ENCODE measurements at places on chromosomes 6 and 20.

GRCh38 chr20:56158489-56158888, 90.0 kb upstream of the MC3R start:
- no peak for DNase-seq

DNA sequence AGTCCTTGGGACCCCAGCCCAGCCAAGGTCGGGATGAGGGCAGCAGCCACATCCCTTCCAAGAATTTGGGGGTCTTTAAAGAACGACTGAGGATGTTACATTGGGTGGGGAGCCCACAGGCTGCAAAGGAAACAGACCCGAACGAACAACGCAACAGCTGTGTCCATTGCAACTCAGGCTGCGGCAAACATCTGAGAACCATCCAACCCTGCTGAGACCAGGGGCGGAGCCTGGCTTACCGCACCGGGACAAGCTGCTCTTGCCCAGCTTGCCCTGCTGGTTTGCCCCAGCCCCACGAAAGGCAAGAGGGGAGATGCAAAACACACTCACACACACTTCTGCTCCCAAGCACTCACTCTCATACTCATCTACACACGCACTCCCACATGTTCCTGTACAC, 21.5 kb upstream of the TAF4 start:
- DNase-seq, result no peak

GRCh38 chr20:3659492-3660261, 3.5 kb downstream of the GFRA4 start:
- no peak for DNase-seq

DNA sequence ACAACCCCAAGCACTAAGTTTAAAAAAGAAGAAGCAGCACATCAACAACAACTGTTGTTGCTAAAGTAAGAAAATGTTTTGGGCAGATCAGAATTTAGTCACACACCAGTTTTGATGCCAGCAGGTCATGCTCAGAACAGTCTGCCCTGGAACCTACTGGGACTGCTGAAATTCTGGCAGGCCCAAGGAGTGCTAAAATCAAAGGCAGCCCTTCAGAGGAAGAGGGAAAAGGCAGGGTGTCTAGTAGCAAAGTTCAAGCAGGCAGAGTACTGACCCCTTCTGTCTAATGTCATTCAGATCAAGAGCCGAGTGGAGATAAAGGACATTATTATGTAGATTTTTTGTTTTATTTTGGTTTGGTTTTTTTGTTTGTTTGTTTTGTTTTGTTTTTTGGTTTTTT, 96.6 kb upstream of the LOC128125822 start:
- no peak for DNase-seq

- no peak for DNase-seq
Observed at GRCh38 chr20:39381595-39381994, 419.5 kb downstream of the DHX35 start.

DNA sequence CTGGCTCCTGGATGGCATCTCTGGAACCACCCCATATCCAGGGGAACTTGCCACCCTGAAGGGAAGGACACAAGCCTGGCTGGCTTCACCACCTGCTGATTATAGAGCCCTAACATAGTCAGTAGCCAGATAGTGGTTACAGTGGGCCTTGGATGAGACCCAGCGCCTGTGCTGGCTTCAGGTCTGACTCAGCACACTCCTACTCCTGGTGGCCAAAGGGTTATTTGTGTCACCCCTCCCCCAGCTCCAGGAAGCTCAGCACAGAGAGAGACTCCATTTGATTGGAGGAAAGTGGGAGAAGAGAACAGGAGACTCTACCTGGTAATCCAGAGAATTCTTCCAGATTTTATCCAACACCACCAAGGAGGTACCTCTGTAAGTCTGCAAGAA, 12.8 kb downstream of the SNX14 start:
- DNase-seq, result no peak

GRCh38 chr6:41352907-41353306, 17.5 kb downstream of the NCR2 start:
- DNase-seq, result no peak

GRCh38 chr6:121187833-121188200, 146.5 kb downstream of the TBC1D32 start:
- DNase-seq, result no peak

- no peak for DNase-seq
Observed at GRCh38 chr20:63364801-63365585, 3.8 kb upstream of the CHRNA4 start.

GRCh38 chr6:170291271-170292110, 613 bp upstream of the DLL1 start:
- DNase-seq, result no peak

- no peak for DNase-seq
Observed at GRCh38 chr6:31636698-31637596, 15.5 kb downstream of the BAG6 start.

GRCh38 chr6:141552031-141552430, 580.7 kb upstream of the GJE1 start:
- no peak for DNase-seq

DNA sequence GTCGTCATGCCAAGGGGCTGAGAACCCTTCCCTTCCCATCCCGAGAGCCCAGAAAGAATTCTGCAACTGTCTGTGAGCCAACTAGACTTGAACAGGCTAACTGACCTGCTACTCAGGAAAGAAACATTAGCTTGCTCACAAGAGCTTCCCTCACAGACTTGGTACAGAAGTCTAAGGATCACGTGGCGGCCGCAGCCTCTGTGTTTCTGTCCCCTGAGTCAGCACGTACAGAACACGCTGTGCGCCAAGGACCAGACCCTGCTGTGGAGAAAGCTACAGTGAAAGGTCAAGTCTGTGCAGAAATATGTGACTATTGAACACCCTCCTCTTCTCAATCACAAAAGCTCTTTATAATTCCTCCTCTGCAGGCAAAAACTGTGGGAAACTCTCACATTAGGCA, 151.3 kb upstream of the QKI start:
- no peak for DNase-seq

DNA sequence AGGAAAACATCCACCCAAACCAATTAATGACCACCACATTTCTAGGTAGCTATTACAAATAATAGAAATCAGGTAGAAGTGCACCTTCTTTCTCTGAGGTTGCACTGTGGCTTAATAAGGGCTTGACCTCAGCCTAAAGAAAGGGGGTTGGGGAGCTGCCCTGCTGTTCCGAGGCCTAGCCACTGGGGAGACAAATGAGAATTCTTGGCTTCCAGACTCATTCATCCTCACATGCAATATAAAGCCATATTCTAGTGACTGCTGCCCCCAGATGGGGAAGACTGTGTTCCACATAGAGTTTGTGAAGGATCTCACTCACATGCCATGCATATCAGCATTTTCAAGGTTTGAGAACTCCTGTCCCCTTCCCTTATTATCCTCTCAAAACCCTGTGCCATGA, 22.9 kb downstream of the SAYSD1 start:
- no peak for DNase-seq

DNA sequence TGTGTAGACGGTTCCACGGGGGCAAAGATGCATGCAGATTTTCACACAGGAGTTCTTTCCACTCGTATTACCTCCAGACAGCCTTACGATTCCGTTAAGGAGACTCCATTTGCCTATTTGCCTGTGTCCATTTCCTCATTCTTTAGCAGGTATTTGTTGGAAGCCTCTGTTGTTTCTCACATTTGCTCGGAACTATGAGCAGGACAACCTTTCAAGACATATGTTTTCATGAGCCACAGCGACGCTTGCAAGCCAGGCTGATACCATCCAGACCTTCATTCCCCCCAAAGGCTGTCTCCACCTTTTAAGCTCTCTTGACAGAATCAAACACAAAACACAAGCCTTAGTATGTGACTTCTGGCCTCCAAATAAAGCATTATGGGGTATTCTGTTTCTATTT, 57.6 kb upstream of the NEDD9 start:
- DNase-seq, result no peak

DNA sequence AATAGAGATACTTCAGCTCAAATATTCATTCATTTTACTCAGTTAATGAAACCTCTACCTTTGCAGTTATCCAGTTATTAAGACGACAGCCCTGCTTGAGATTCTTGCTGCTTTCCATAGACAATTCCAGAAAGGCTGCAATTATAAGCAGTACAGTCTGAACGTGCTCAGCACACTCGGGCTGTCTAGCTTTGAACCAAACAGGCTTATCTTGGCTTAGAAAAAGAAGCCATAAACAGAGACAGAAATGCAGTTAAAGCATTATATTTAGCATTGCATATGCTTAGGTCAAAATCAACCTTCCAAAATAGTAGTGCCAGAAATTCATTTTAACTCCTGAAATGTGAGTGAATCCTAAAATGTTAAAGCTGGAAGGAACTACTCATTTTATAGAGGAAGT, 204.1 kb upstream of the KCNQ5 start:
- no peak for DNase-seq

- DNase-seq, result no peak
Observed at GRCh38 chr6:29483735-29484134, 4.0 kb downstream of the MAS1L start.

- no peak for DNase-seq
Observed at GRCh38 chr6:157984686-157985225, 3.1 kb downstream of the SYNJ2 start.

DNA sequence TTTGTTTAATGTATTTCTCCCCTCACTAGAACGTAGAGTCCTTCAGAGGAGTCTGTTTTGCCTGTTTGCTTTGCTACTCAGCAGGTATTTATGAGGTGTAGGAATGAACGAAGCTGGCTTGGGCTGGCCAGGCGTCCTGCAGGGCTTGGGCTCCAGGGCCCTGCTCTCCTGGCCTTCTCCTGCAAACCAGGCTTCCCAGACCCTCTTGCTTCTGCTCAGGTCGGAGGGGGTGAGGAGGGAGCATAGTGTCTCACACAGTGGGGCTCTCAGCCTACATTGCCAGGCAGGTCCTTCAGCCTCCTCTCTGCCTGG, 24.6 kb upstream of the MLN start:
- DNase-seq, result no peak

GRCh38 chr6:7153789-7154188, 46.0 kb downstream of the RREB1 start:
- DNase-seq, result no peak

DNA sequence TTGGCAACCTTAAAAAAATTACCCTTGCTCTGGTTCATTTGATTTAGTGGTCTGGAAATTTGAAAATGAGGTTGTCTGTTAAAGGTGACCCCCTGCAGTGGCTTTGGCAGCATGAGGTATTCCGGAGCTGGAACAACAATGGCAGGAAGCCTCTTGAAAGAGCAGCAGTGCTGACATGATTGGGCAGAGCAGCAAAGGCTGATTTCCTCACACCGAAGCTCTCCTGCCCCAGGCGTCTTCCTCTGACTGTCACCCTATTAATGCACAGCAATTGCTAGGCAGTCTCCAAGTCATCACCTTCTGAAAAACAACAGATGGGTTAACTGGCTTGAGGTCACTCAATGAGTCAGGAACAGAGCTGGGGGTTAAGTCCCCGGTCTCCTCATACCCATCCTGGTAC, 241.8 kb upstream of the MMS22L start:
- DNase-seq, result no peak

GRCh38 chr6:6026513-6027205, 19.9 kb upstream of the NRN1 start:
- no peak for DNase-seq

DNA sequence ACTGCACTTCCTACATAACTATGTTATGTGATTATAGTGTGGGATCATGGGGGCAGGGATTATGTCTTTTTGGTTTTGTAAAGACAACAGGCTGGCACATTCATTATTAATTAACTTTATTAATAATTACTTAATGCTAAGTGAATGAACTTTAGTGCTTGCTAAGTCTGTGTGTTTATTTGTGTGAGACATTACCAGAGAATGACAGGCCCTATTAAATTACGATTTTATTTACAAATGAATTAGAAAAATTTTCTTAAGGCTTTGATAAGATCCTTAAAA, 100.9 kb downstream of the CD83 start:
- no peak for DNase-seq

- DNase-seq, result no peak
Observed at GRCh38 chr6:24969343-24969860, 33.6 kb upstream of the RIPOR2 start.
